ENCODE measurements at places on chromosomes 3 and 15. TPM values are rescaled to one million over a fixed set of nuclear protein-coding genes. Genes with fewer than 3 reads are reported as not detected.

Gene BMF
- polyA plus RNA-seq, result 5.2 TPM

GRCh38 chr3:58387650-58388546 is 45.7 kb downstream of the PDHB start:
- H3K27me3 ChIP-seq, result no peaks in the 10 kb centered on the region
- no peak overlapping the region for H3K4me3 ChIP-seq
- no peak for DNase-seq
- peaks cover 37% of the 10 kb centered on the region for H3K4me1 ChIP-seq

DNA sequence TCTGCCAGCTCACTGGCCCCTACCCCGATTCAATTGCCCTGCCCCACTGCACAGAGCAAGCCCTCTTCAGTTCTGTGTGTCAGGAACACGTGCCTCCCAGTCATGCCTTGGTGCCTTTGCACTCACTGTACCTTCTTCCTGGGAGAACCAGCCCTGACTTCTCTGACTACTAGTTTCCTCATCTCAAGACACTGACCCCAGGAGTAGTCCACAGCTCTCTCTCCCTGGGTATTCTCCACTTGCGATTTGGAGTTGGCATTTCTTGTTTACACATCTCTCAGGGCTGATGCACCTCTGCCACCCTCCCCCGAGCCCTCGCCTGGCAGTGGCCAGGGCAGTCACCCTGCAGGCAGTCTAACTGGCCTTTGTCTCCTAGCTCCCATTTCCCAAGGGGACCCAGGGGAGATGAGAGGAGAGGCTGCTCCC is 5.7 kb downstream of the CISH start:
- H3K4me3 ChIP-seq, result peak overlapping the region; percentile 39
- H3K27me3 ChIP-seq, result no peaks in the 10 kb centered on the region
- no peaks in the 10 kb centered on the region for H3K36me3 ChIP-seq
- DNase-seq, result no peak
- H3K4me1 ChIP-seq, result peaks cover 41% of the 10 kb centered on the region

Gene CEP63
- polyA plus RNA-seq, result 25.5 TPM

DNA sequence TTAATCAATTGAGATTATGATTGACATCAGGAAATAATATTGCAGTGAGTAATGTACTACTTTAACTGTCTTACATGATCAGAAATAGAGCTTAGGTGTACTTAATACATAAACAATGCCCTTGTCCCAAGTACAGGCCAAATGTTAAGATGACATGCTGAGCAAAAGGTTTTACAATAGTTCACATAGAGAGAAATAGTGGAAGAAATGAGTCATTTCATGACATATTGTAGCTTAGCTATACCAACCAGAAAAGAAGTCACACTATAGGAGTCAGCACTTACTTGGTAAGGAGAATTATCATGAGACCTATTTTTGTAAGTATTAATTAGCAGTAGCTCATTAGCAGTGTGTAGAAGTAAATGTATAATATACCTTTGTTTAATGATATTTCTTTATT is 96.4 kb upstream of the NANOGP8 start:
- H3K27ac ChIP-seq, result no peak overlapping the region
- no peak overlapping the region for H3K4me3 ChIP-seq
- H3K27me3 ChIP-seq, result no peaks in the 10 kb centered on the region
